Stimulated activated CD8-positive, alpha-beta memory T cell treated with anti-CD3 and anti-CD28 coated beads, Interleukin-2, amount 100 ng/mL, for 48 hours (primary cell): ENCODE measurements at places on chromosomes 7 and 10.

GRCh38 chr10:37488792-37489657 lies 363.6 kb downstream of the ANKRD30A start:
- DNase-seq: no peak

GRCh38 chr10:75103881-75104686 lies 7.4 kb upstream of the SAMD8 start:
- no peak for DNase-seq

- no peak for DNase-seq
Observed at GRCh38 chr7:102427019-102427405, 6.4 kb upstream of the ORAI2 start.

GRCh38 chr7:133547981-133548380 lies 295.1 kb downstream of the EXOC4 start:
- no peak for DNase-seq

- DNase-seq: no peak
Observed at GRCh38 chr7:132755538-132756483, 179.5 kb upstream of the PLXNA4 start.

- DNase-seq: no peak
Observed at GRCh38 chr7:39527951-39528350, 38.3 kb upstream of the YAE1 start.

GRCh38 chr10:78320506-78320905 lies 286.8 kb downstream of the RPS24 start:
- no peak for DNase-seq

GRCh38 chr7:51121931-51122425 lies 194.6 kb downstream of the COBL start:
- DNase-seq: no peak

- no peak for DNase-seq
Observed at GRCh38 chr10:1417574-1417973, 319.8 kb downstream of the ADARB2 start.

GRCh38 chr10:63628526-63629362 lies 107.5 kb downstream of the REEP3 start:
- no peak for DNase-seq

- no peak for DNase-seq
Observed at GRCh38 chr7:64277630-64278029, 36.1 kb upstream of the ZNF736 start.

DNA sequence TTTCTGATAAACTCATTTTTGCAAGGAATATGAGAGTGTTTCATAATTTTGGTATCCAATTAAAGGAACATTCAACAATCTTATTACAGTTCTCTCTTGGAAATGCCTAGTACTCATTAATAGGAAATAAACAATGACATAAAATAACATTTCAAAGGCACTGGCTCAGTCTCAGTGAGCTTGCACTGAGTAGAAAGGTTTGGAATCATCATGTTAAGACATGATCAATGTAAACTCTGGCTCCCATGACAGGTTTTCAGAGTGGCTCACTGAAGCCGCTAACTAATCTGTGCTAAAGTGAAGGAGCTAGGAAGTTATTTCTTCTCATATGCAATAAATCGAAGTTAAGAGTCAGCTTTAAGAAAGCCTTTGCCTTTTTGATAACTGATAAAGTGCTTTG lies 203.3 kb upstream of the HGF start:
- no peak for DNase-seq

- DNase-seq: no peak
Observed at GRCh38 chr7:39125846-39126245, 148.1 kb downstream of the POU6F2 start.

GRCh38 chr10:16602104-16602775 lies 80.6 kb upstream of the C1QL3 start:
- DNase-seq: no peak

- DNase-seq: no peak
Observed at GRCh38 chr10:35276889-35277288, 59.4 kb upstream of the CCNY start.

GRCh38 chr7:73829505-73829904 lies 1.3 kb upstream of the CLDN4 start:
- DNase-seq: no peak

- no peak for DNase-seq
Observed at GRCh38 chr7:157020514-157021070, 10.1 kb upstream of the MNX1 start.

GRCh38 chr10:17179002-17179401 lies 22.5 kb downstream of the TRDMT1 start:
- DNase-seq: no peak

GRCh38 chr7:116443101-116443523 lies 56.4 kb upstream of the CAV2 start:
- no peak for DNase-seq

- DNase-seq: no peak
Observed at GRCh38 chr10:72014197-72014596, 50.0 kb downstream of the CHST3 start.

DNA sequence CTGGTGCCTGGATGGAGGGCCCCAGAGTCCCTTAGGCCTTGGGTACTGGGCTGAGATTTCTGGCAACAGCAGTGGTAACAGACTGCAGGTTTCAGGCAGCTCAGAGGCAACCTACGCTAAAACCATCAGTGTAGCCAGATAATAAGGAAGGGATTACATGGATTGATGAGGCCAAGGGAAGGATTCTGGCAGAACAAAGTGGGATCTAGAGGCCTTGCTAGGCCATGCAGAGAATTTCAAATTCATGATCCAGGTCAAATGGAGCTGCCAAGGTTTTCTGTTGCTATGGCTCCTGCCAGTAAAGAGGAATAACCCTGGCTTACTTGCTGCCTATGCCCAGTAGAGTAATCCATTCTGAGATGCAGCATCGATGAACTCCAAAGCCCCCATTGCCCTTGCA lies 445.7 kb downstream of the ADRA2A start:
- DNase-seq: no peak

- no peak for DNase-seq
Observed at GRCh38 chr10:47049056-47049851, 138.0 kb downstream of the PTPN20 start.

- no peak for DNase-seq
Observed at GRCh38 chr7:137909042-137909441, 62.3 kb upstream of the DGKI start.

- DNase-seq: no peak
Observed at GRCh38 chr10:33092596-33092995, 134.6 kb upstream of the ITGB1 start.

GRCh38 chr7:106405697-106406141 lies 120.9 kb upstream of the NAMPT start:
- DNase-seq: no peak

GRCh38 chr10:84478151-84478550 lies 149.8 kb downstream of the CCSER2 start:
- no peak for DNase-seq

DNA sequence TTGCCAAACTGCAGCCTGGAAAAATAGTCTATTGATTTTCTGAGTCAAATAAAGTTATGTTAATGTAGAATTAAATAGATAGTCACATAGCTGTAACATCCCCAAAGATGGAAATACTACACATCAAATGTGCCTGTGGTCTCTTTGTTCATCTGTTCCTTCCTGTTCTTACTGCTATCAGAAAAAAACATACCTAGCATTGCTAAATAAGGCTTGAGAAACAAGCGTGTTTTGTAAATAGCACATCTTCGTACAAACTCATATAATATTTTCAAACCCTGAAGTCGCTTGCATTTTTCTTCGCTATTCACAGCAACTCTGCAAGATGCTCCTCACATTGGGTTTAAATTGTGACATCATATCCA lies 116.1 kb downstream of the KLF6 start:
- no peak for DNase-seq

GRCh38 chr10:61900829-61901792 lies at the start of gene ARID5B:
TSS of gene ARID5B (plus strand) at chr10:61901699. CDS start at chr10:61901710, 11 bp downstream.
- DNase-seq: no peak

GRCh38 chr10:1372212-1372611 lies 316.0 kb downstream of the WDR37 start:
- no peak for DNase-seq

GRCh38 chr10:129272176-129272575 lies 194.9 kb upstream of the MGMT start:
- no peak for DNase-seq

- DNase-seq: no peak
Observed at GRCh38 chr7:95126053-95126709, 198.2 kb downstream of the PON1 start.
